ENCODE measurements at places on chromosomes 5 and 9.

GRCh38 chr5:82365744-82366228 is 87.6 kb upstream of the RPS23 start:
- DNase-seq, result no peak

DNA sequence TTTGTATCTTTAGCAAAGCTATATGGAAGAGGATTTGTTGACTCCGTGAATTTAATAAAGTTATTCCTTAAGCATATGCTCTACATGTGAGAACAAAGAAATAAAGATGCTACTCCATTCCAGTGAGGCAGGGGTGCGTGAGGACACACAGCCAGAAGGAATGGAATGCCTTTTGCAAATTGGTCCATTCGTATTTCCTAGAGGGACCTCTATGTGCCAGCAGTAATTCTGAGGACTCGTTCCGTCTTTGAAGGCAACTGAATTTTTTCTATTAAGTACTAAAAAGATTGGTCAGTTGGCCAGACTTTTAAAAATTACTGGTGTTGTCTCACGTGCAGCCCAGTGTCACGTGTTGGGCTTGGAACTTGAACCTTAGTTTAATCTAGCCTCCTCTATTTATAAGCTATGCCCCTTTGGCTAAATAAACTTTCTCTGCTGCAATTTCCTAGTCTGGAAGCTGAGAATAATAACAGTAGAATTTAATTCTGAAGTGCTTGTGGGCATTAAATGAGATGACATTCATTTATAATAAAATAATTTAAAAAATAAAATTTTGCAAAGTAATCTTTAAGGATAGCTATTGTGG is 13.9 kb downstream of the RAI14 start:
- DNase-seq, result no peak

DNA sequence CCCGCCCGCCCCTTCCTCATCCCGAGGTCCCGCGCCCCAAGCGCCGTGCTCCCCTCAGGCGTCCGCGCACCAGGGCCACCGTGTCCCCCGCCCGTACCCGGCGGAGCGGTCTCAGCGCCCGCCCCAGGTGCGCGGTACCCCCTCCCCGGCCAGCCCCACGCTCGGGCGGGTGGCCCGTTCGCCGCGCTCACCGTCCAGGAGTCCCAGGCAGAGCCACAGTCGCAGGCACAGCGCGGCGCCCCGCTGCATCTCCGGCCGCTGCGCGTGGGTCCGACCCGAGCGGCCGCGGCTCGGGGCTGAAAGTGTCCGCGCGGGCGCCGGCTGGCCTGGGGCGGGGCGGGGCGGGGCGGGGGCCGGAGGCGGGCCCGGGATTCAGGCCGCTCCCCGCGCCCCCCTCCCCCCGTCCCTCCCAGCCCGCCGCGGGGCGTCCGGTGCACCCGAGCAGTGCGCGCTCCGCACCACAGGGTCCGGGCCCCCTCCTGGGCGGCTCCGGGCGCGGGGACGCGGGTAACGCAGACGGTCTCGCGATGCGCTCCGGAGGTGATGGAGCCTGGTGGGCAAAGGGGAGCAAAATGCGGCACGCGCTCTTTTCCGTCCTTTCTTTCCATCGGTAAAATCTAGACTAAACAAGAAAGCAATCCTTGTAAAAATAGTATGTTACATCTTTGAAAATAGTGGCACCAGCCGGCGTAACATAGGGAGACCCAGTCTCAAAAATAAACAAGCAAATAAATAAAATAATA is at the start of gene FLT4:
TSS of gene FLT4 (minus strand) at position 304 of the 743 bp plus-strand sequence. CDS start at position 249, 55 bp downstream.
- no peak for DNase-seq

DNA sequence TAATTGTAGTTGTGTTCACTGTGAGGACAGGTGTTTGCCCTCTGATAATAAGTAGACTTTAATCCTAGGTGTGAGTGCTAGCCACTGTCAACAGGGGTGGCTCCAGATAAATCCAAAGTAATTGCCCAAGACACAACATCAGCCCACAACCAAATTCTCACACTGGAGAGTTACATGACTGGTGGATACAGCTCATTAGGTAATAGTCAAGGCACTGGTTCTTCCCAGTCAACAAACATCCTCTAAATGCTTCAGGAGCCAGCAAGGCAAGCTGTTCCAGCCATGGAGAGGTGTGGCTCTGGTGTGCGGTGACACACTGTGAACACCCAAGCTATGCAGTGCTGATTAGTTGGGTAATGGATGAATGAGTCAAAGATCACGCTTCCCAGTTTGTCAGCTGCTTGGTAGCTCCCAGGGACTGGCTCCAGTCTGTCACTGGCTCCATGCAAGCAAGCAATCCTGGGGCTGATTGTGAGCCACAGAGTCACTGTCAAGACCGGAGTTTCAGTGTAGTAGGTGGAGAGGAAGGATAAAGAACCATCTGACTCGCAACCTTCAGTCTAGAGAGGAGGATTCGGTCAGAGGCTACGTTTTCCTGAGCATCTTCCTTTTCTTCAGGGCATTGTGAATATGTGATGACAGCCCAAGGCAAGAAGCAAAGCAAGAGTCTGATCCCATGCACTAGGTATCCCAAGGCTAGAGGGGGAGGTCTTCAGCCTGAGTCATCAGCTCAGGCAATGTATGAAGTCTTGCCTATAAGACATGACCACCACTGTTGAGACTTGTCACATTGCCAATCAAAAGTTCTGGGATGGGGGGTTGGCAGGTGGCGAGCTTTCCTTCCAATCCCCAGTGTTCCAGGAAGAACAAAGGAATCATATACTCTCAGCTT is 63.1 kb downstream of the UGCG start:
- DNase-seq, result no peak

- DNase-seq, result no peak
Measured at GRCh38 chr5:168337361-168337760, 45.9 kb downstream of the WWC1 start.

DNA sequence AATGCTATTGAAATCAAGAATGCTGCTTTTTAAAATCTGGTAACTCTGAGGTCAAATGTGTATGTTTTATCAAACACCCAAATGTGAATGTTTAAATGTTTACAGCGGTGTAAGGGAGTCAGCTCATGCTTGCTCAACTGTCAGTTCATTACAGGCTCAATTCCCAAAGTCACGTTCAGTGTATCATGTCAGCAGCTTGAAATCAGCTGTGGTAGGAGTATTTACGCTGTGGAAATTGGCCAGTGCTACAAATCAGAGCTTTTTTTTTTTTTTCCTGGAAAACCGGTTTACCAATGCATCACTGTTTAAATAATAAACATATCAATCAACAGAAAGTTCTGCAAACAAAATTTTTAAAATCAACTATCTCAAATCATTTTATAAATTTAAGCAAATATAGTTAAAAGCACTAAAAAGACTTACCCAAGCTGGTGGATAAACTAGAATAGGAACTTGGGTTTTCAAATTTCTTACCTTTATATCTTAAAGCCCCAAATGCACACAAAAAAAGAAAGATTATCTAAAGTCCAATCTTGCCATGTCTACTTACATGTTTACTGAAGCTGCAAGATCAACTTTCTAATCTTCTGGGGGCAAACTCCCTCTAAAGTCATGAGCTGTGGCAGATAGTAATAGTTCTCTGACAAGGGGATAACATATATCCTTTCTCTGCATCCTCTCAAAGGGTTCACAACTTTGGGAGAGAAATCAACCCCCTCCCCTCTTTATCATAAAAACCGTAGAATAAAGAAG is 57.6 kb upstream of the GRAMD2B start:
- DNase-seq, result no peak

DNA sequence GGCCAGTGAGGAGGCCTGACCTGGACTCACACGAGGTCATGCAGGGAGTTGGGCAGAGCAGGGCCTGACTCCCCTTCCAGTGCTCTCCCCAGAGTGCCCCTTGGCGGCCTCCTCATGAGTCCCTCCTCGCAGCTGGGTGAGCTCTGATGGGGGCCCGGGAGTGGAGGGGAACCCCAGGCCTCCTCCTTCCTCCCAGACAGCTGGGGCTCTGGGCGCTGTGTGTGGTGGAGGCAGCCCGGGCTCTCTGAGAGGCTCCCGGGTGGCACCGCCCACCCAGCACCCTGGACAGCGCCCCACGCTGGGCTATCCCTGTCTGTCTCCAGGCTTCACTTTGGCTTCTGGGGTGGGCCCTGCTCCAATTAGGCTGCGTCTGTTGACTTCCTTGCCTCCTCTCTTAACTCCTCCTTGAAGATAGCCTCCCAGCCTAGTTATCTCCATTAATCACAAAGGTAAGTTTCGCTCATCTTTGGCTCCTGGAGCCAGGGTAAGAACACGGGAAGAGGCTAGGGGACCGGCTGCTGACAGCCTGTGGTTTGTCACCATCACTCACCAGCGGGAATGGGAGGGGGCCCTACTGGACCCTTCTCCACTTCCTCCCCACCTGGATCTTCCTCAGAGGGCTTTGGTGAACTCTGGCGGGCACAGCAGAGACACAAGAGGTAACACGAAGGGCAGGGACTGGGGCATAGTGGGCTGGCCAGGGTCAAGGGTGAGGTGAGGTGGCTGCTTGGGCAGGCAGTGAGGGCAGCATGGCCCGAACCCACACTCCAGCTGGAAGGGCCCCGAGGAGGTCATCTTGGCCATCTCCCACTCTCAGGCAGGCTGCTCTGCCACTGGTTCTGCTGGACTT is 13.1 kb downstream of the PSD2 start:
- no peak for DNase-seq

GRCh38 chr5:163497315-163497714 is 8.1 kb upstream of the MAT2B start:
- DNase-seq, result no peak

- no peak for DNase-seq
Measured at GRCh38 chr9:316382-316965, 101.8 kb downstream of the DOCK8 start.

- no peak for DNase-seq
Measured at GRCh38 chr9:6051511-6051950, 36.1 kb upstream of the RANBP6 start.

DNA sequence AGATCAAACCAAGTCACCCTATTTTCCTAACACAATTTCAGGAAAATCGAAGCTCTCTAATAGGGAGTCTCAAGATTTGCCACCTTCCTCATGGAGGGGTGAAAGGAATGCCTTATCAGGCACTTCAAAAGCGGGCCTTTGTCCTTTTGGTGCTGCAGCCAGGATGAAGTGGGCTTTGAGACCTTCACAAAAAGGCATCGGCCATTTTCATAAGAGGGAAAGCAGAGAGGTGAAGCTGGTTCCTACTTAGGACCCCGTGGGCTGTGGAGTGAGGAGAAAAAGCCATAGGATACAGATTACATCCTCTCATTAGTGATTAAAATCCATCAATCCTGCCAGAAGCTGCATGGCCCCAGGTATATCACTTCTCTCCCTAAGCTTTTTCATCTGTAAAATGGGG is 859 bp downstream of the CDKN2AIPNL start:
- no peak for DNase-seq

- DNase-seq, result peak; percentile 67
Measured at GRCh38 chr9:137240318-137240840, 708 bp upstream of the TUBB4B start.

GRCh38 chr9:87642330-87643106 is 83.4 kb upstream of the CTSL start:
- DNase-seq, result no peak

DNA sequence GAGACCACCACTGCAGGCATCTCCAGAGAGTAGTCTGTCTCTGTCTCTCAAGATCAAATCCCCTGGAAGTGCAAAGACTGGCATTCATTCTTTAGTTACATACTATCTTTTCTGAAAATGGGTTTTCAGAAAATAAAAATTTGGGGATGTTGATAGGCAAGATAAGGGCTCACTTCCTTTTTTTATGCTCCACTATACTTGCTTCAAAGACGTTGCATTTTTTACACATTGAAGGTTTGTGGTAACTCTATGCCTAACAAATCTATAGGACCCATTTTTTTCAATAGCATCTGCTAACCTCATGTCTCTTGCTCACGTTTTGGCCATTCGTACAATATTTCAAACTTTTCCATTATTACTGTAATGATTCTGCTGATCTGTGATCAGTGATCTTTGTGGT is 37.0 kb downstream of the DMAC1 start:
- no peak for DNase-seq

DNA sequence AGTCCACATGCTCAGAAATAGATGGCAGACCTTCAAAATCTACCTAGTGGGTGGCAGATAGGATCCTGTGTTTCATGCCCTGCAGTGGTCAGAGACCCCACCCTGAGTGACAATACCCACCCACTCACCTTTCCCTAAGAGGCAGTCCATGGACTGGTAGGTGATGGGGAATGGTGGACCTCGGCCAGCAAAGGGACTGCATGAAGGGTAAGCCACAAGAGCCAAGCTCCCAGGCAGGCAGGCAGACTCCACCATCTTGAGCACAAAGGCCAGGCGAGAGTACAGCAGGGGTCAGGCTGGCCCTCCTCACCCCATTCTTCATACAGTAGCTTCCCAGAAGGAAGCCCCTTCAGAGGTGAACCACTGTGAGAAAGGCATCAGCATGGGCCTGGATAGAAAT is 78.4 kb downstream of the SYK start:
- no peak for DNase-seq
